ENCODE measurements at places on chromosomes 4 and X.

GRCh38 chr4:27278615-27279375, 418.2 kb downstream of the STIM2 start:
- no peak for DNase-seq

- DNase-seq: peak; percentile 71
Measured at GRCh38 chr4:16916719-16917337, 18.4 kb upstream of the LDB2 start.

- DNase-seq: peak; percentile 24
Measured at GRCh38 chr4:38523524-38524448, 140.2 kb upstream of the KLF3 start.

DNA sequence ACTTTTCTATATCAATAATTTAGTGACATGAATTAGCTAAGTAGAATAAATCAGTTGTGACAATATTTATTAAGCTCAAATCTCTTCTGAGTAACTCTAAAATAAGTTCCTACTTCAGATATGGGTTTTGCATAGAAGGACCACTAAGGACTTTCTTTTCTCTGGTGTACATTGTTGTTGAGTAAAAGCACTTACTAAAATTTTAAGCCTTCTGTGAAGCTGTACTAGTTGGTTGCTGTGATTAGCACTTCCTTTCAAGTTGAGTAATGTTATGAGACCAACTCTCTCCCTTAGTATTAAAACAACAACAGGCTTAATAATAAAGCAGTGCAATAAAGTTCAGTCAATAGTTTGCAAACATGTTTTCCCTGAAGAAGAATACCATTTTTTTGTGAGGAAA, 667.4 kb upstream of the NDST4 start:
- no peak for DNase-seq

DNA sequence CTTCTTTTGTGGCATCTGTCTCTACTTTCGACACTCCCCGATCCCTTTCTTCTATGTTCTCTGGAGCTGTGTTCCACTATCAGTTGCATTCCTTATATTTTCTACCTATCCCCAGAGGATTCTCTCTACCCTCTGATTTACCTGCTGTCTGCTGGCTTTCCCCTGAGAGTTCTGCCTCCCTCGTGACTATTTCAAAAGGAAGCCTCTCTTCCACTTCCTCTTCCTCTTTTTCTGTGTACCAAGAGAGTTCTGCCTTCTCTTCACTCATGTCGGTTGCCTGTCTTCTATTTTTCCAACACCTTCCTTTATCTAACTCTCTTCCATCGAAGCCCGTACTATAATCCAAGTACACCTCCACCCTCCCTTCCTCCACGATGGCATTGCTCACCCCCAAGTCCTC, 631.7 kb downstream of the SMARCA1 start:
- DNase-seq: no peak

GRCh38 chr4:48340965-48341775, at the start of gene SLAIN2:
SLAIN2 (plus strand) TSS chr4:48341529; CDS start chr4:48341740, 211 bp downstream.
- peak; percentile 98 for DNase-seq

GRCh38 chr4:145614233-145614610, 5.0 kb upstream of the MMAA start:
- no peak for DNase-seq

- DNase-seq: no peak
Measured at GRCh38 chr4:87010192-87010591, 75.4 kb downstream of the AFF1 start.

DNA sequence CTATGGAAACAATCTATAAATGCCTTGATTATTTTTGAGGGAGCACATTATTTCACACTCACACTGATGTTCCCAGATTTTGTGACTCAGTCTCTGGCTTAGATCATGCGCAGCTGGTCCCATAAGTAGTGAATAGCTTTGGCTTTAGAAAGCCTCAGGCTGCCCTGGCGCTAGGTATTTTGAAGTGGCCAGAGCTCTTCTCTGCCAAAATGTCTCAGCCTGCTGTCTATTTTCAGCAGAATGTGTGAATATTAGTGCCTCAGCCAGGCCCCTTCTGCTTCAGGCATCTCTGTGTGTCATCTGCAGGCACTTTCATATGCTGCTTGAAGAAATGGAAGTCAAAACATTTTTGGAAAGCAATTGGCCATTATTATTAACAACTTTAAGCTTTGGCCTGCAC, 931.0 kb upstream of the INTU start:
- no peak for DNase-seq

GRCh38 chr4:74414149-74414809, 30.7 kb upstream of the AREG start:
- DNase-seq: no peak

DNA sequence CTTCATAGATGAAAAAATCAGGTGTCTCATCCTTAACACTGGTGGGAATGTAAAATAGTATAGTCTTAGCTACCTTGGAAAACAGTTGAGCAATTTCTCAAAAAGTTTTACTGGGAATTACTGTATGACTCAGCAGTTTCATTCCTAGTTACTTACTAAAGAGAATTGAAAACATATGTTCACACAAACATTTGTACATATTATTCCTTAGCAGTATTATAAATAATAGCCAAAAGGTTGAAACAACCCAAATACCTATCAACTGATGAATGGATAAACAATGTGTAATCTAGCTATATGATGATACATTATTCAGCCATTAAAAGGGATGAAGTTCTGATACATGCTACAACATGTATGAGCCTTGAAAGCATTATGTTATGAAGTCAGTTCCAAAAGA, 41.7 kb downstream of the RBM46 start:
- no peak for DNase-seq

- DNase-seq: no peak
Measured at GRCh38 chr4:8574796-8575370, 5.3 kb upstream of the GPR78 start.
